ENCODE measurements at places on chromosomes 2 and 18.

- no peak for DNase-seq
Measured at GRCh38 chr2:15944325-15945017, 4.1 kb downstream of the MYCN start.

- no peak for DNase-seq
Measured at GRCh38 chr2:30265052-30266015, 34.0 kb downstream of the LBH start.

- no peak for DNase-seq
Measured at GRCh38 chr2:36965751-36966369, 476 bp downstream of the STRN start.

DNA sequence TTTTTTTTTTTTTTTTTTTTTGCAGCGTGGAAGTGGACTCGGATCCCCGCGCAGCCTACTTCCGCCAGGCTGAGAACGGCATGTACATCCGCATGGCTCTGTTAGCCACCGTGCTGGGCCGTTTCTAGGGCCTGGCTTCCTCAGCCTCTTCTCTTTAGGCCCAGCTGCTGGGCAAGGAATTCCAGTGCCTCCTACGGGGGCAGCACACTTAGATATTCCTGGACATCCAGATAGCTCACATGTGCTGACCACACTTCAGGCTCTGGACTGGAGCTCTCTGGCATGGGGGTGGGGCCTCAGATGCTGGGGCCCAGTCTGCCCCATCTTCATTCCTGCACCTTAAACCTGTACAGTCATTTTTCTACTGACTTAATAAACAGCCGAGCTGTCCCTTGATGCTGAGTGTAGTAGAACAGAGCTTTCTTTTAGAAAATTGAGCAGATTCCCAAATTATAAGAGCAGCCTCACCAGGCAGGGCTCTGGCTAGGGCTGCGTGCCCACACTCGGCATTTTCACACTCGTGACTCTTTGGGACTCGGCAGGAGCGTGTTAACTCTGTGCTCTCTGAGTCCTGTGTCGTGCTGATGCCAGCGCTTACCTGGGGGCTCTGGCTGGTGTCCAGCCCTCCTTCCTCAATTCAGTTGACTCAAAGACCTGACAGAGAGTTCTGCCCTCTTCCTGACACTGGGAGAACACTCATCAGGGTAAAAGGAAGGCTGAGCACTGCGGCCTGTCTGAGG lies 19.3 kb downstream of the SLC30A3 start:
- no peak for DNase-seq

- no peak for DNase-seq
Measured at GRCh38 chr2:101638181-101638711, 59.3 kb upstream of the MAP4K4 start.

GRCh38 chr2:165674780-165675179 lies 119.3 kb downstream of the GALNT3 start:
- DNase-seq = no peak

DNA sequence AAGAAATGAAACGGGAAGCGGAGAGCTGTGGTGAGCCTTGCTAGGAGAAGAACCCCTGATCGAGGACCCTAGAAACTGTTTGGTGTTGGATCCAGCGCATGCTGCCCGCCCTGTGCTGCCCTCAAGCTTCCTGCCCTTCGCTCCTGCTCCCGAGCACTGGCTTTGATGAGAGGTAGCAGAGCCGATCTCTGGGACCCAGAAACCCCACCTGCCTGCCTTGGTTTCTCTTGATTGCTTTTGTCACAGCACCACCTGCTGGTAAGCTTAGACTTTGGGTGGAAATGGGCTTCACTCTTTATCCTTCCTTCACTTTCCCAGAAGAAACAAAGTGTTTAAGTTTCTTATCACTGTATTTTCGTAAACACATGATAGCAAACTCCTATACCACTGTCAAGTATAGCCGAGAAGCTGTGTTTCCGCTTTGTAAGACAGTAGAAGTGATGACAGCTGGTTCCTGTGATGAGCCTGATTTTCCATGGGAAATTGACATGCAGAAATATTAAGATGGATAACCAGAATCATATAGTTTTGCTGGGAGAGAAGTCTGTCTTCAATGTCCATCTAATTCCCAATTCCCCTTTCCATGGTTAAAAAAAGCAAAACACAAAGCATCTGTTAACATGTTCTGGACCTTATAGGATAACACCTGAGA lies 267.4 kb downstream of the PHLPP1 start:
- peak; percentile 10 for DNase-seq

- DNase-seq = no peak
Measured at GRCh38 chr2:47034973-47035609, 119.5 kb upstream of the MCFD2 start.

GRCh38 chr2:29080886-29081743 lies 6.8 kb upstream of the PCARE start:
- DNase-seq = no peak

GRCh38 chr2:66696374-66696773 lies 261.4 kb downstream of the MEIS1 start:
- DNase-seq = no peak

DNA sequence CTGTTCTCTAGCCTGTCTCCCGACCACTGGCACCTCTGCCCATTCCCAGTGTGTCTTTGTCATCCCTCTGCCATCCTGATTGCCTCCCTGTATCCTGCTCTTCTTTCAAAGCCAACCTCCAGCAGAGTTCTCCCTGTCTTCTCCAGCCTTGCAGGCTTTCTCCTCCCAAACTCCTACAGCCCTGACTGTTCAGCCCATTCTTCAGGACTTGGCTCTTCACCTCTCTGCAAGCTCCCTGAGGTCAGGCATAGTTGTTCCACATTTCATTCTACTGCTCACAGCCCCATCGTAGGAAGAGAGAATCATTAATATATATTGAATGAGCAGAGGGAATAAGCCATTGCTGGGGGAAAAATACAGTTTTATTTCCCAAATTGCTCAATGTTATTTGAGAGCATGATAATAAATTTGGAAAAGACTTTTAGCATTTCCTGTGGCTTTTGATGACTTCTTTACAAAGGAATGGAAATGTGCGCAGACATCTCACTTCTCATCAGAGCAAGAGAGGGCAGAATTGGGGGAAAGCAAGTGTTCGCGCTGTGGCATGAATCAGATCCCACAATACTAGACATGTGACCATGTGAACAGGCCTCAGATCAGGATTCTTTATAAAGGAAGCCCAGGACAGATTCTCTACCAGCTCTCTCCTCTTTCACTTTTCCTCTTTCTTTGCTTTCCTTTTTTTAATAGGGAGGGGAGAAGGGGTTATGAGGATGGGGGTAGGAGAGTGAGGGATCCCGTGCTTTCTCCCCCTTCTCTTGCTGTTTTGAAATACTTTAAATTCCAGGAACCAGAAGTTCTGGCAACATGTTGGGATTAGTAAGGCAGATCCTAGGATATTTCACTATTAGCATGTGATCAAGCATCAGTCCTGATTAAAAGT lies 37.4 kb downstream of the EPAS1 start:
- DNase-seq = no peak

GRCh38 chr18:79970419-79971133 lies 6.1 kb downstream of the HSBP1L1 start:
- no peak for DNase-seq

GRCh38 chr2:240269886-240270285 lies 129.4 kb upstream of the OTOS start:
- DNase-seq = no peak

DNA sequence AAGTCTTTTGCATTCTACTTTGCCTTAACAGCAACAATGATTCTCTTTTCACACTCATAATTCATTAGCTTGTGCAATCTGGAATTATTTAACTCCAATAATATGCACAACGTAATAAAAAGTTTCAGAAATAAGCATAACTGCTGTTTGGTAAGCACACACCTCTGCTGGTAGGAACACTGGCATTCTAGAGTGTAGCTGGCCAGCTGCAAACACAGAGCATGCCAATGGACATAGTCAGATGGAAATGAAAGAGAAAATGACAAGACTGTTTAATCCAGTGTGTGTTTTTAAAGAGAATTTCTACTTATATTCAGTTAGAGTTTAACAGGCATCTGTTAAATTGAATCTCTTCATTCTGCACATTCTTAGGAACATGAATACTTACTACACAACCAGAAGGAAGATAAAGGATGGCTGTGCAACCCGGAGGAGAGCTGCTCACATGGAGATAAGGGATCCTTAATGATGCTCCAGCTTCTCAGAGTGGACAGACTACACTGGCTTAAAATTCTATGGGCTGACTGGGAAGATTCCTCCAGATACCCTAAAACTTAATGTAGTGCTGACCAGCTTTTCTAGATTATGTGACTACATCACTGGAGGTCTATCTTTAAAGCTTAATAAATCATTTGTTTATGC lies 94.6 kb upstream of the CHAC2 start:
- no peak for DNase-seq

- DNase-seq = no peak
Measured at GRCh38 chr2:24886691-24887304, 33.2 kb downstream of the ADCY3 start.

DNA sequence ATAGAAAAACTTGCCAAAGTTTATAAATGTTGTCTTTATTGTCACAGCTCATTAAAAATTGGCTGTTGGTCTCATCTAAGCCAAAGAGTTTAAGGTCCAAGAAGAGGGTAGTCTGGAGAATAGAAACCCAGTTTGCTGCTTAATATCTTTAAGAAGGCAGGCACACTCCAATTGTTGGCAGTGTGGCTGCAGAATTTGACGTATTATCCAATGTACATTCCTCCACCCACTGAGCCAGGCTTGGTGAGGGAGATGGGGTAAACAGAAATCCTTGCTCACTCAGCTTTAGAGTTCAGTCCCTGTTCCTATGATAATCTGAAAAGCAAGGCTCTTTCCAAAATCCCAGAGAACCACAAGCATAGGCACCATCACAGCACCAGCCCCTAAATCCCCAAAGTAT lies 10.7 kb upstream of the ADD2 start:
- no peak for DNase-seq

- no peak for DNase-seq
Measured at GRCh38 chr2:240505910-240506309, 51.9 kb downstream of the ANKMY1 start.

GRCh38 chr2:176621350-176621749 lies 352.1 kb downstream of the MTX2 start:
- DNase-seq = no peak

DNA sequence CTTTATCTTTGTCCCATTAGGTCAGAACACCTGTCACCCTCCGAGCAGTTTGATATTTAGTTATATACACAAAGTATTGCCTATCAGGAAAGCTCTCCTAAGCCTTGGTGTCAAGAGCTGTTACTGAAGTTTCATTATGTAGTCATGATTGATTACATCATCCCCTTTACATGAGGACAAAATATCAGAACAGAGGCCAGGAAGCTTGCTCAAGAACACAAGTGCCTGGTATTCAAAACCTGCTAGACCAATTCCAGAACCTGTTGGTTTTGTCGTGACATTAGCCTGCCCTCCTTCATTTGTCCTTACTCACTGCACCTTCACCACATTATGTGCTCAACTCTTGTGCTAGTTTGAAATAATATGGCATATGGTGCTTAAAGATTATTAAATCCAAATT lies 377.1 kb downstream of the CDH19 start:
- no peak for DNase-seq

DNA sequence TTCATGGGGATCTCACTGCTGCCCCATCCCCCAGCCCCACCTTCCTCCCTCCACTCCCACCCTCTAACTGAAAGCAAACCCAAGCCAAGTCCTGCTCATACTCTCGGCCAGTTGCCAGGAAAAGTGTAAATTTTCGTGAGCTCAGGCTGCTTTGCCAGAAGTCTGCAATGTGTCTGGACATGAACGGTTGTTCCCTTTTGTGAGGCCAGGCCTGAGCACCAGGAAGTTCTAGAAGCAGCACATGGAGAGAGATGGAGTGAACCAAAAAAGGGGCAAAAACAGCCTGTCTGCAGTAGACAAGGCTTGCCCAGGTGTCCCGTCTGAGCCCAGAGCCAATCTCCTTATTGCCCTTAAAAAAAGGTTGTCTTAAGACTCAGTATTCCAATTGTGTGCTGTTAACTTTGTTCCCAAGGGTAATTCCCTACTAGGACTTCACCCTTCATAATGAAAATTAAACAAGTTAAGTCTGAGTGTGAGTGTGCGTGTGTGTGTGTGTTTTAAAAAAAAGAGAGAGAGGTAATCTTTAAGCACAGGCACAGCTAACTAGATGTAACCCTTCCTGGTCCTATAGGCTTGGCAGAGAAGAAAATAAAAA lies 247.1 kb downstream of the BCL11A start:
- DNase-seq = no peak

DNA sequence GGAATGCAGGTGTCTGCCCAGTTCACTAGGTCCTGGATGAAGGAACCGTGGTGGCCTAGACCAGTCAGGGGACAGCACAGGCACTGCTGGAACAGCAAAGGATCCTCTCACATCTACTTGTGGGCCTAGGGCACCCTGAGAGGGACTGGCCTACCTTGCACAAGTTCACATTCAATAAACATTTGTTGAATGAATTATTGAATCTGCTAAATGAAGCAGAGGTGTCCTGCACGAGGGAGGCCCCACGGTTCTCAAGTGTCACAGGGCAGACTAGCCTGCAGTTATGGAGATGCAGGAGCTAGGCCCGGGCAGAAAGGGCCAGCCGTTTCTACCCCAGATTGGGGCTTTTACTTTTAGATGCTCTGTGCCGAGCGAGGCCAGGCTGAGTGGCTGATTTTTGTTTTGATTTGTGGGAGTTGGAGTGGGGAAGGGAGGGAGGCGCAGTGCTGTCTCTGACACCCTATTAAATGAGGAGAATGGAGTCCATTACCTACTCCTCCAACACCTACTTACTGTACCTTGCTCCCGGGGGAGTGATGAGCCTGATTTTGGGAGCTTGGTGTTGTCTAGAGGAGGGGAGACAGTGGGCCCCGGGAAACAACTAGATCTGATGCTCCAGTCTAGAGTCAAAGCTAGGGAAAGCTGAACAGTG lies 18.4 kb downstream of the SH2D6 start:
- DNase-seq = no peak

DNA sequence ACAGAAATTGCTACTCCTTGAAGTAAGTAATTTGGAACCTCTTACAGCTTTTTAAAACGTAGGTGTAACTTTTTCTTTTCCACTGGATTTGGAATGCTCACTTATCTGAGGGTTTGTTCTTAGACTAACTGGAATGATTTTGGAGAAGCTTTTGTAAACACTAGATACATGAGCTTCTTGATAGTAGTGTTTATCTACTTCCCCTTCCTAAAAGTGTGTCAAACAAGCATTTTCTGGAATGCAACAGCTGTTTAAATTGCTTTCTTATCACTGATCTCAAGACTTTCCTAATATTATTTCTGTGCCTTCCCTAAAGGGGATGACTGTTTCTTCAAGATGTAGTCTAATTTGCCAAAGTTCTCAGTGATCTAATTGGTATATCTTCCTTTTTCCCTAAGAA lies 282.6 kb downstream of the CCDC178 start:
- DNase-seq = no peak

GRCh38 chr2:54783349-54783748 lies 59.9 kb downstream of the EML6 start:
- no peak for DNase-seq

GRCh38 chr2:129170570-129170969 lies 808.9 kb upstream of the RAB6C start:
- DNase-seq = no peak

GRCh38 chr18:2917259-2918047 lies 70.6 kb downstream of the EMILIN2 start:
- no peak for DNase-seq

Data from stimulated activated naive CD4-positive, alpha-beta T cell (primary cell).